Stimulated activated CD8-positive, alpha-beta memory T cell treated with anti-CD3 and anti-CD28 coated beads, Interleukin-4, amount 100 ng/mL, for 1 hour (primary cell): ENCODE measurements at places on chromosomes 16 and 17.

DNA sequence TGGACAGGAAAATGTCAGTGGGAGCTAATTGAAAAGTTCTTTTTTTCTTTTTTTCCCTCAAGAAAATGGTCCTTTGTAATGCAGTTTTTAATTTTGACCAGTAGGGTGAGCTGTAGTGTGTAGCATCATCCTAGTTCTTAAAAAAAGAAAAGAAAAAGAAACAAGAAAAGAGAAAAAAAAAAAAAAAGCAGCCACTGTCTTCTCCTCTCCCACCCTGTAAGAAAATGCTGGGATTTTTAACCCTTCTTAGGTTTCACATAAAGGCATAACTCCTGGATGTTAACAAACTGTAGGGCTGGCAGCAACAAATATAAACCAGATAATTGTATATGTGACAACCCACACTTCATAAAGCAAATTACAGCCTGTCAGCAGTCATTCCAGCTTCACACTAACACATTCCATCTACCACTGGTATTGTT is 78.1 kb downstream of the SKAP1 start:
- DNase-seq = no peak

DNA sequence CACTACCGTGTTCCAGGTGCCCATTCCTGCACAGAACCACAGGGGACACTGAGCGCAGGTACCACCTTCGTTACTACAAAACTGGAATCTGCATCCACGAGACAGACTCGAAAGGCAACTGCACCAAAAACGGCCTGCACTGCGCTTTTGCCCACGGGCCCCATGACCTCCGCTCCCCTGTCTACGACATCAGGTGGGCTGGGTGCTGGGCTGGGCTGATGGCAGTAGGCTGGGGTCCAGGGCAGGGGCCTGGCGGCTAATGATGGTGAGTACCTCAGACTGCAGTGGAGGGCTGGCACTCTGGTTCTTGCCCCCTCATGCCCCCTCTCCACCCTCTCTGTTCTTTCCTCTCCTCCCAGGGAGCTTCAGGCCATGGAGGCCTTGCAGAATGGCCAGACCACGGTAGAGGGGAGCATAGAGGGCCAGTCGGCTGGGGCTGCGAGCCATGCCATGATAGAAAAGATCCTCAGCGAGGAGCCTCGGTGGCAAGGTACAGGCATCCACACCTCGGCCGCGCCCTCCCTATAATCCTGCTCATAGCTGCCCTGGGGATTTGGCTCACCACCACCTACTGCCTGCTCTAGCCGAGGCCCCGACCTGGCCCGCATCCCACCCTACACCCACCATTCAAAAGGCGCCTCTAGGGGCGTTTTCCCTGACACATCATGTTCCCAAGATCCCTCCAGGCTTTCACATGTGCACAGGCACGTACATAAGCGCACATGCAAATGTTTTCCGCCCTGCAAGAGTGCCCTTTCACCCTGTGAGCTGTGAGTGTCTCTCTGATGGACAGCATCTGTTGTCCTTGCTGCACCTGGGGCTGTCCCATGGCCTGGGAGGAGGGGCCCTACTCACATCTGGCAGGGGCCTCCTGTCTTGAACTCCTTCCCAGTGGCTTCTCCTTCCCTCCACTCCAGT is 27.7 kb downstream of the UNK start:
- no peak for DNase-seq

DNA sequence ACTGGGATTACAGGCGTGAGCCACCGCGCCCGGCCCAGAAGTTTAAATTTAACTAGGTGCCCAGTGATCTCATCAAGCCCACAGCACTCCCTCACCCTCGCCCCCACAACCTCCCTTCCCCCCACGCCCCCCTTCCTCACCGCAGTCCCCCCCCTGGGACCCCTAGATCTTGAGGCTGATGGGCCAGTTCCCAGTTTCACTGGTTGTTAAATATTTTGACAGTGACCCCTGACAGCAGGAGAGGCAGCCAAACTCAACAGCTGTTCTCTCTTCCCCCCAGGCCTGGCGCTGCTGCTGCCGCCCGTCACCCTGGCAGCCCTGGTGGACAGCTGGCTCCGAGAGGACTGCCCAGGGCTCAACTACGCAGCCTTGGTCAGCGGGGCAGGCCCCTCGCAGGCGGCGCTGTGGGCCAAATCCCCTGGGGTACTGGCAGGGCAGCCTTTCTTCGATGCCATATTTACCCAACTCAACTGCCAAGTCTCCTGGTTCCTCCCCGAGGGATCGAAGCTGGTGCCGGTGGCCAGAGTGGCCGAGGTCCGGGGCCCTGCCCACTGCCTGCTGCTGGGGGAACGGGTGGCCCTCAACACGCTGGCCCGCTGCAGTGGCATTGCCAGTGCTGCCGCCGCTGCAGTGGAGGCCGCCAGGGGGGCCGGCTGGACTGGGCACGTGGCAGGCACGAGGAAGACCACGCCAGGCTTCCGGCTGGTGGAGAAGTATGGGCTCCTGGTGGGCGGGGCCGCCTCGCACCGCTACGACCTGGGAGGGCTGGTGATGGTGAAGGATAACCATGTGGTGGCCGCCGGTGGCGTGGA is 15.6 kb downstream of the QPRT start:
- no peak for DNase-seq

DNA sequence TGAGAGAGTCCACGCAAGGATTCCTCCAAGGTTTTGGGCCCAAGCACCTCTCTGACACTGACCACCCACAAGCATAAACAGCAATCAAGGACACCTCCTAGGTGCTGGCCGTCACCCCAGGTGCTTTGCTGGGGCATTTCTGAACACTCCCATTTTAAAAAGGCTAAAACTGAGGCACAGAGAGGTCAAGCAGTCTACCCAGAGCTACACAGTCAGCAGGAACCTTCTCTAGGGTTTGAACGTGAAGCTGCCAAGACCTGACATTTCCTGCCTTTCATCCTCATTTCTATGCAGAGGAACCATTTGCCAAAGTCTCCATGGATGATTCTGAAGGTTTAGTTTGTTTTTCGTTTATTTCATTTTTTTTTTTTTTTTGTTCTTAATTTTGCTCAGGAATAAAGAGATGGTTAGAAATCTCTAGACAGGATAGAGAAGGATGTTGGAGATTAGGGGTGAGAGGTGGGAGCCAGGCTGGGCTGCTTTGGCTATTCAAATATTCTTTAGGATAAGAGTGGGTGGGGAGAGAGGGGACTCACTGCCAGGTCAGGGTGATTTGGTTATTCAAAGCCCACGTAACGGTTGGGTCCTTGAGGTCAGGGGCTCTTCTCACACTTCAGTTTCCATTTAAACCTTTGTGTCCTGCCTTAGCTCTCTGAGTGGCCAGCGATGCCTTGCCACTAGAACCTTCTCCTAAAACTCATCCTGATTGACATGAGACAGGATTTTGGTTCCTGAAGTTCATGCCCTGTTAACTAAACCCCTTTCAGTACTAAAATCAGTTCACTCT is 6.2 kb downstream of the PLCG2 start:
- no peak for DNase-seq

DNA sequence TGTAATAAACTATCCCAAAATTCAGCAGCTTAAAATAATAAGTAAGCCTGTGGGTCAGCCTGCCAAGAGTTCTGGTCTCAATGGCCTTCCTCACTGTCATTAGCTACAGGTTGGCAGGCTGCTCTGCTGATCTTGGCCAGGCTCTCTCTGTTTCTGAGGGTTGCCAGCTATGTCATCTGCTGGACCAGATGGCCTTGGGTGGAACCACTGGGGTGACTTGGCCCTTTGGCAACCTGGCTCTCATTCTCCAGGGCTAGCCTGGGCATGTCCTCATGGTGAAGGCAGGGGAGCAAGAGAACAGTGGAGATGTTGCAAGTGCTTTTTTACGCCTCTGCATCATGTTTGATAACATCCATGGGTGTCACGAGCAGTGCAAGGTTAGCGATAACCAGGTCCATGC is 13.9 kb downstream of the ITGAM start:
- DNase-seq = no peak

DNA sequence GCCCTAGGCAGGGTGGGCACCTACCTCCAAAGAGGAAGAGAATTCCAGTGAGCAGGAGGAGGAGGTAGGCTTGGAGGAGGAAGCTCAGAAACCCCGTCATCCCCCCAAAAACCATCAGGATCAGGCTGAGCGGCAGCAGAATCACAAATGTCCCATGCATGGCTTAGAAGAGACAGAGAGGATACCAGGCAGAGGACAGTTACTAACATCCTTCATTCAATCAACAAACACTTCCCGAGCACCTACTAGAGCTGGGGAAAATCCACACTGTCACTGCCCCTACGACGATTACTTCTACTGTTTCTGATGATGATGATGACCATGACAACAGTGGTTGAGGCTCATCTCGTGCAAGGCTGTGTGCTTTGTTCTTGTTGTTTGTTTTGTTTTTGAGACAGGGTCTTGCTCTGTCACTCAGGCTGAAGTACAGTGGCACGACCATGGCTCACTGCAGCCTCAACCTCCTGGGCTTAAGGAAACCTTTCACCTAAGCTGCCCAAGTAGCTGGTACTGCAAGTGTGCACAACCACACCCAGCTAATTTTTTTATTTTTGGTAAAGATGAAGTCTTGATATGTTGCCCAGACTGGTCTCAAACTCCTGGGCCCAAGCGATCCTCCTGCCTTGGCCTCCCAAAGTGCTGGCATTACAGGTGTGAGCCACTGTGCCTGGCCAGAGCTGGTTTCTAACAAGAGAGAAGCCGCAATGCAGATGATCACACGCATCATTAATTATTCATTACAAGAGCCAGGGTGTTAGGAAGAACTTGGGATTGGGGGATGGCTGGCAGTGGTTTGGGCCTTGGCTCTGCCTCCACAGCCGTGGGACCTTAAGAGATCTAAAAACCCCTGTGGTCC is 18.0 kb downstream of the TMEM114 start:
- DNase-seq = no peak

GRCh38 chr17:58271216-58271931 is 9.4 kb downstream of the MPO start:
- DNase-seq = no peak

GRCh38 chr17:44186307-44187130 is at the start of gene TMUB2:
TMUB2 (plus strand) TSS chr17:44186972; CDS start chr17:44187709, 737 bp downstream.
- peak; percentile 100 for DNase-seq

DNA sequence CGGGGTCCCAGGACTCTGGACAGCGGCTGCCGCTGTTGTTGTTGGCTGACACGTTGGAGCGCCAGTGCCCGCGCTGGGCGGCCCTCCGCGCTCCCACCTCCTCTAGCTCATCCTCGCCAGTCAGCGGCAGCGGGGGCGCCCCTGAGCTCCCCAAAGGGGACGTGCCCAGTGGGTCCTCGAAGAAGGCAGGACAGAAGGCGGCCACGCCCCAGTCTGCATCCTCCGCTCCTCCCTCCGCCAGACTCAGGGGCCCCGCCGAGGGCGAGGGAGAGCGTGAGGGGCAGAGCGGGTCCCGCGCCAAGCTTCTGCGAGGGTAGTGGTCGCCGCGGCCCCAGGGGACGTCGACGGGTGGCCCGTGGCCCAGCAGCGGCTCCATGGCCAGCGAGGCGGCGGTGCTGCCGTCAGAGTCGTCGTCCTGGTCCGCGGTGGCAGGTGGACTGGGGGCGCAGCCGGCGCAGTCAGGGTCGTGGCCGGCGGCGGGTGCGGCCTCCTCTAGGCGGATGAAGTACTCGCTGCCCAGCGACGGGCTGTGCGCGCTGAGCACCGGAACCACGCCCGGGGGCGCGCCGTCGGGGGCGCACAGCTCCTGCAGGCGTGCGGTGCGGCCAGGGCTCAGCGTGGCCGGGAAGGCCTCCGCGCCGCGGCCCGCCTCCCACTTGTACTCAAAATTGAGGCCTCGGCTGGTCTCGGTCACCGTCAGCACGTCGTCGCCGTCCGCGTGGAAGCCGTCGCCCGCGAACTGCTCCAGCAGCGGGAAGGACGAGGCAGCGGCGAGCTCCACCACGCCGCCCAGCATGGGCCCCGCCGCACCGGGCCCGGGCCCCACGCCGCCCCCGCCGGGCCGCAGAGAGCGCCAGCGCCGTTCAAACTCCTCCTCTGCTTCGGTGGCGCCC is 43.2 kb upstream of the PVALEF start:
- no peak for DNase-seq

DNA sequence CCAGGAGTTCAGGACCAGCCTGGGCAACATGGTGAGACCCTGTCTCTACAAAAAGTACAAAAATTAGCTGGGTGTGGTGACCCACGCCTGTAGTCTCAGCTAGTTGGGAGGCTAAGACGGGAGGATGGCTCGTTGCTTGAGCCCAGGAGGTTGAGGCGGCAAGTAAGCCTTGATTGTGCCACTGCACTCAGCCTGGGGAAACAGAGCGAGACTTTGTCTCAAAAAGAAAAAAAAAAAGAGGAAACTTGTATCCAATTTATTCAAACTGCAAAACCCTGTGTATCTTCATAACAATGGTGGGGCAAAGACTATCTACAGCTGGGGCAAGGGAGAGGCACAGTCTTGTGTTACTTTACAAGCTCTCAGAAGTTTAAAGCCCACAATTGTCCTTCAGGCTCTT is 21.5 kb downstream of the GRB7 start:
- DNase-seq = no peak

DNA sequence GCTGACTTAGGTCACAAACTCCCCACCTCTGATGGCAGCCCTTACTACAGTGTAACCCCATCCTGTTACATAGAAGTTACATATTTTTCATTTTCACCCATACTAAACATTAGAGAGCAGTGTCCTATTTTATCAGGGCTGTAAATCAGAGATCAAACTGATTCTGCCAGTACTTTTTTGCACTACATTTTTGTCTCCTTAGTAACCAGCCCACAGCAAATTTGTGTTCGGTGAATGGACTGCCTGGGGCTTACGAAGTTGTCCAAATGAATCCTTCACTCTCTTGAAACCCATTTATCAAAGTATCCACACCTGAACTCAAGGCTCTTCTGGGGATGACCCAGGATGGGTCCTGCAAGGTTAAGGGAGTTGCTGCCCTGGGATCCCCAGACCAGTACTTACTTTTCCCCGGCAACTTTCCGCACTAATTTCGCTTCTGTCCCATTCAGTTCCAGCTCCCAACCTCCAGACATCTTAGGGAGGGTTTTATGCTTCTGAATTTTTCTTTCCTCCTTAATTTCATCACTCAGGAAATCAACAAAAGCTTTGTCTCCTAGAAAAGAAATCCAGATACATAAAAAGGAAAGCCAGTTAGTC is 1.1 kb downstream of the C1QBP start:
- no peak for DNase-seq

- no peak for DNase-seq
Observed at GRCh38 chr17:58265902-58266875, 14.5 kb downstream of the MPO start.

GRCh38 chr17:62757500-62757951 is 50.6 kb downstream of the MARCHF10 start:
- DNase-seq = no peak
